ENCODE measurements at places on chromosomes 7 and 10.

- DNase-seq, result no peak
These were observed 9.8 kb downstream of the LARP4B start for GRCh38 chr10:921471-922414.

DNA sequence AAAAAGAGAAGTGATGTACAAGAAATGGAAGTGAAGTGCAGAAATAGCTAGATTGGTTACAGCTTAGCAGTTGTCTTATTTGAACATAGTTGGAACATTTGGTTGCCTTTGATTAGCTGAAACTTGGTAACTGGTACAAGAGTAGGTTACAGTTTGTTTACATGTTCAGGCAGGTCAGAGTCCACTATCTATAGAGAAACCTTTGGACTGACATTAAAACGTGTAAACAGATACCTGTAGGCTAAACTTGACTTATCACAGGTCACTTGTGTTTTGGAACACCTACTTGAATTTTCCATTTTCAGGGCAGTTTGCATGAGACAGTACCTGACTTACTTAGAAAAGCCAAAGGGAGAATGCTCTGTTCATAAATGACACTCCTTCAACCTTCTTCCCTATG, 28.5 kb upstream of the CYP2C8 start:
- DNase-seq, result no peak

DNA sequence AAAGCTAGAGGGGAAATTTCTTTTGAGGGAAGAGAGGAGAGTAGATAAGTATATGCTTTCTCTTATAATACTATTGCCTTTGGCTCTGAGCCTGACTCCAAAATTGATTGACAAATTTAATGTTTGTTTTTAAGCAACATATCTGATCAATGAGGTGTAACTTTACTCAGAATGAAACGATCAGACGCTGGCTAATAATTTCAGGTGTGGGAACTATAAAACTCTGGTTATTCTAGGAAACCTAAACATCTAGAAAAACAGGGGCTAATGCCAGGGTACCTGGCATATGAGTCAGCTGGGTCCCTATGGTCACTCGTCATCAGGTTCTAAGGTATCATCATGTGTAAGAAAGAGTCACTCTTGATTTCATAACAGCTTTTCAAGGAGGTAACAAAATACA, 139.7 kb downstream of the ATE1 start:
- DNase-seq, result no peak

GRCh38 chr7:106864298-106865081, 592 bp upstream of the PIK3CG start:
- DNase-seq, result no peak

- no peak for DNase-seq
These were observed 52.4 kb downstream of the OAT start for GRCh38 chr10:124366343-124366742.

DNA sequence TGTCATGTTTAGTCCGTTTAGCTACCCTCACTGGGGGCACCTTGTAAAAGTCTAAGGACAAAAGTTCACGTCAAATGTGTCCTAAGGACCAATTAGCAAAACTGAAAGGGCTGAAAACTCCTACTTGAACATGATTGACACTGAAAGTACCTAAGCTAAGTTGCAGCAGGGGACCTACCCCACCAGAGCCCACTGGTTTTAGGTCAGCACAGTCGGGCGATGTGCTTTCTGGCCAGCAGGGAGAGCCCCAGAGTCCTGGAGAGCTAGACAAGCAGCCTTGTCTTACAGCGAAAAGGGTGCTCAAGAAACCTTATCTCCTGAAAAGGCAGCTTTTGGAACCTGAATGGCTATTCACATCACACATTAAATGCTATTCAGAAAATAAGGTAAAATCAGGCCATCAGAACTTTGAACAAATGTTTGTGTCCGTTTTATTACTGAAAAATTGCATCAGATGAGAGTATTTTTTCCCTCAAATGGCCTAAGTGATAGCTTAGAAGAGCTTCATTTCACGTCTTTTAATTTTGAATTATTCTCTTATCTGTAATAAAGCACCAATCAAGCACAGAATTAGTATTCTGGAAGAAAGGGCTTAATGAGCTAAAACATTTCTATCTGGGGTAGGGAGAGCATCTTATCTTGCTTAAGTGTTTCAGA, 52.2 kb upstream of the MKI67 start:
- no peak for DNase-seq

- peak; percentile 1 for DNase-seq
These were observed 192.0 kb downstream of the BICC1 start for GRCh38 chr10:58704671-58705141.

DNA sequence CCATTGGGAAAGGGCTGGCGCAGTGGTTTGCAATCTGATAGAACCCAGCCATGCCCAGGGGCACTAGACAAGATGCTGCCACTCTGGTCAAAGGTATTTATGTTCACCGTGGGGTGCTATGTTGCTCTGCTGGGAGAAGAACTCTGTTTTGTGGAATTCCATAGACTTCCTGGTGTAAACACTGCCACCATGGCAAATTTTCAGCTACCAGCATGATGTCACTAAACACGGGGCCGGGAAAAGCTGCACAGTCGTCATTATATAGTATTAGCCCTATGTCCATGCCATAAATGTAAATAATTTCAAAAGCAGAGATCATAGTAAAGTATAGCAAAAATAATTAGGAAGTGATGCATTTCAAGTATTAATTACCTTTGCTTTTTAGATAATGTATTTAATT, 500.6 kb downstream of the PARD3 start:
- no peak for DNase-seq

DNA sequence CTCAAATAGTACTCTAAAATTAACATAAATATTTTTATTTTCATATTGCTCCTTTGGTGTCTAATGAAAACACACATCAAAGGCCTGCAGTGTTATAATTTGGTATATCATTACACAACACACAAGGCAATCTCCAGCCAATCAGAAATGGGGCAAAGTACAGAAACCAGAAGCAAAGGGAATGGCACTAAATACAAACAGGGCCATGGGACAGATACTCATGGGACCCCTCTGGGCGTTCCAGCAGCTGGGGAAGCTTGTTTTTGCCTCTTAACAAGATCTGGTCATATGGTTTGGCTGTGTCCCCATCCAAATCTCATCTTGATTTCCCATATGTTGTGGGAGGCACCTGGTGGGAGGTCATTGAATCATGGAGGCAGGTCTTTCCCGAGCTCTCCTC, 551.8 kb upstream of the NRP1 start:
- DNase-seq, result no peak

DNA sequence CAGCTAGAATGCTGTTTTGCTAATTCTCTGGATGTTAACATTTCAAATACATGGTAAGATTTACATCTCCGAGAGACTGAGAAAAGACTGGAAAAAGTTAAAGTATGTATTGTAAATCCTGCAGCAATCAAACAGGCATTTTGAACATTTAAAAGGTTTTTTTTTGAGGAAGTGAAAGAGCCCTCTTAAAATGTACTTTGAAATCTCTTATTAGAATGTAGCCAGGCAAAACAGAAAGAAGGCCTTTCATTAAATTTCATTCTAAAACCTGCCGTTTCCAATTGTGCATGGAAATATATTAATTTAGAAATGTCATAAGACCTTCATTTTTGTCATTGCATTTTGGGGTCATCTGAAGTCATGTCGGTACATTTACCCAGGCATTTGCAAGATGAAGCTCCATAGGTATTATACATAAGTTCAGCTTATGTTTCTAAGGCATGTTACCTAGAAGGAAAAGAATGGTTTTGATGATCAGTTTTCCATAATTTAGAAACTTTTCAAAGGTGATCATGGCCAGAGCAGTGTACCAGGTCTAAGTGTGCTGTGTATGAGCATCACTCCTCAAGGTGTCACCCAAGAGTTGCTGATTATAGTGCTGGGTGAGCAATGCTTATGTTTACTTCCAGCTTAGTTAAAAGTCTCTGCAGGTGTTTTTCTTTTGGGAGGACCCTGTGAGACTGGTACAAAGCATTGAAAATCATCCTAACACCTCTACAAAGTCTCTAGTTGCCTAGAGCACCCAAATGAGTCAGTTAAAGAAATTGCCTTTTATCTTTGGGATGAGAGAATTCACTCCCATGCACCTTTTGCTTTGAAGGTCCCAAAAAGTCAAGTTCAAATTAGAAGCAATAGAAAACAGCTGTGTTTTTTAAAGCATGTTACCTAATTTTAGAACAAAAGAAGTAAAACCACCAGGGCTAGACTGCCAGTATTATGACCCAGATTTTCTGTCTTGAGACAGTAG, 7.1 kb downstream of the ZNF736 start:
- no peak for DNase-seq

DNA sequence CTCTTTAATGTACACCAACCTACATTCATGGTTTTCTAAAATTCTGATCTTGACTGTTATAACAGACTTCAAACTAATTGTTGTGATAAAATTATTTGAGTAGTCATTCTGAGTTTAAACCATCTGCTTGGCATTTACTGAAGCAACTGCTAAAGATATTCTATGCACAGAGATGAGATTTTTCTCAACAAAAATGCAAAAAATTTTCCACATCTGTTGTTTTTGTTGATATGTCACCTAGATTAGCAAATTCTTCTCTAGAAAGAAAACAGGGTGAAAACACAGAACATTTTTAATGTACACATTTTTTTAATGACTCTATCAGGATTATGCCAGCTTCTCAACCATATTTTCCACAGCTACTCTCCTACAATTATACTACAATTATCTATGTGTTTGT, 42.7 kb downstream of the ARHGAP12 start:
- DNase-seq, result no peak

- DNase-seq, result no peak
These were observed 590.2 kb downstream of the SH2D4B start for GRCh38 chr10:81127931-81128330.

DNA sequence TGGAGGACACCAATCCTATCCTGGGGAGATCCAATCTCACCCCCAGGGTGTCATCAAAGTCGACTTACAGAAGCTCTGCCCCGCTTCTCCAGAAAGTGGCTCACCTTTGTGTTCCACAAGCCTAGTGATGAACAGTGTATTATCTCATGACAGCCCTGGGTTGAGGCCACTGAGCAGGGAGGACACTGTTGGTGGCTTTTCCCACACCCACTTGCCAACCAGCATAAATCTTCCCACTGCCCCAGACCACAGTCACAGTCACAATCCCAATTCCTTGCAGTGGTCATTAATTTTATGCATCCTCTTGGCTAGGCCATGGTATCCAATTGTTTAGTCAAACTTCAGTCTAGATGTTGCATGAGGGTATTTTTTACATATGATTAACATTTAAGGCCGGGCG, 18.4 kb downstream of the TNS3 start:
- DNase-seq, result no peak

DNA sequence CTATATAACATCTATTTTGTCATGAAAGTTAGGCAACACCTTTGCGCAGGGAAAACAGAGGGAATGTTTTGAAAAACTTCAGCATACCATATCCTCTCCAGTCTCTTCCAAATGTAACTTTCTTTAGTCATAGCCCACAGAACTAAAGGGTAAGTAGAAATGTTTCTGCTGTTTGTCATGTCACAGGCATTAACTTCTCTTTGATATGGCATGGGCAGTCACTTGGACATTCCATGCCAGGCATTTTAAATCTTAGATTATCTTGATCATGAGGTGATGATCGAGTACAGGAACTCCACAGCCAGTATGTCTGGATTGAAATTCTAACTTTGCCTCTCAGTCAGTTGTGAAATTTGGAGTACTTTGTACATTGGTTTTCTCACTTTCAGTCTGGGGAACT, 27.5 kb upstream of the ETV1 start:
- no peak for DNase-seq

- DNase-seq, result peak; percentile 84
These were observed 103.6 kb downstream of the SMURF1 start for GRCh38 chr7:99040104-99040958.

DNA sequence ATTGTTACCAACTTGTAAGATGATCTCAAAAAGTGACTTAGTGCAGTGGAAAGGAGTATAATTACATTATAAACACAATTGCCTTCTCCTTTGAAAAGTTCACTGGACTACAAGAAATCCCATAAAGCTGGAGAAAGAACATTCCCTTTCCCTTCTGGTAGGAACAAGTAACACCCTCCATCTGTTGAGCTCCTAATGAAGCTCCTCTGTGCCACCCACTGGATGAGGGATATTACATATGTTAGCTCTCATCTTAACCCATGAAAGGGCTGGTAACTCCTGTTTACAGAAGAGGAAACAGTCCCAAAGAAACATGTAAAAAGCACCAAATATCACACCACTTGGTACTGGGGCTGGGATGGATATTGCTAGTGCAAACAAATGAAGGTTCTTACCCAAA, 8.1 kb downstream of the PGAM1 start:
- DNase-seq, result no peak

DNA sequence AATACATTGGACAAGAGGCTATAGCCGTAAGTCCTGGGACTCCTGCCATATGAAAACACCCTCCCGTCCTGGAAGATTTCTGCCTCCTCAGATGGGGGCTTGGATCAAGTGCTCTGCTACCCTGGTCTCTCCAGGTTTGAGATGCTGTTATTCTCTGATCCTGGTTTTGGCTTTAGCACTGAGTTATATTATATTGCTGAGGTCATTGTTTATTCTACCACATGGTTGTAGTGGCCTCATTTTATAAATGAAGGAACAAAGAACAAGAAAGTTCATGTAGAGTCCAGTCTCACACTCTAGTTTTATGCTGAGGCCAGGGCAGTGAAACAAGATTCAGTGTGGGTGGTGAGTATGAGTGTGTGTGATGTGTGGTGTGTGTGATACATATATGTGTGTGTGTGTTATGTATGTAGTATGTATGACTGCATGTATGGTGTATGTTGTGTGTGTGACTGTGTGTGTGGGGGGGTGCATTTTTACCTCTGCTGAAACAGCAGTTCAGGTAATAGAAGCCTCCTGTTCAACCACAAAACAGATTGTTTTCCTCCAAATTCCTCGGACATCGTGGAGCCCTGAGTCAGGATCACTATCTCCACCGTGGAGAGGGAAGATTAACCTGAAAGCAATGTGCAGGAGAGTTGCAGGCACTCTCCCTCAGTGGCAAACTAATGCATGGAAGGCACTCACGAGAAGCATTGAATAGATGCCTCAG, 80.7 kb downstream of the C7orf25 start:
- DNase-seq, result no peak

GRCh38 chr7:92025260-92025659, 84.6 kb downstream of the AKAP9 start:
- DNase-seq, result no peak

DNA sequence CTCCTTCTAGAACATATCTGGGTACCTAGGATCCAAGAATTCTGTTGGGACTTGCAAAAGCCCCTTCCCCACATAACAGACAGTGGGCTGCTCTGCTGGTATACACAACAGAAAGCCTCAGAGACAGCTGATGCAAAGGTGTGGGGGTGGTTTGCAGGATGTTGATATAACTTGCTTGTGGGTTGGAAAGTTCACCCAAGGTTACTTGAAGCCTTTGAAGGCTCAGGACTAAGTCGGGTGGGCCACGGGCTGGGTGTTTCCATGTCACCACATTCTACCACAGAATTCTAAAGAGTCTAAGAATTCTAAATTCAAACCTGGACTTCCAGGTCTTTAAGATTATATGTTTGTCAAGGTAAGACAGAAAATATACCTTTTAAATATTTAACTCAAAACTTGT, 7.4 kb upstream of the NRCAM start:
- DNase-seq, result no peak
